Heart left ventricle (tissue), 16 donors: ENCODE measurements at places on chromosomes 16 and 17.

DNA sequence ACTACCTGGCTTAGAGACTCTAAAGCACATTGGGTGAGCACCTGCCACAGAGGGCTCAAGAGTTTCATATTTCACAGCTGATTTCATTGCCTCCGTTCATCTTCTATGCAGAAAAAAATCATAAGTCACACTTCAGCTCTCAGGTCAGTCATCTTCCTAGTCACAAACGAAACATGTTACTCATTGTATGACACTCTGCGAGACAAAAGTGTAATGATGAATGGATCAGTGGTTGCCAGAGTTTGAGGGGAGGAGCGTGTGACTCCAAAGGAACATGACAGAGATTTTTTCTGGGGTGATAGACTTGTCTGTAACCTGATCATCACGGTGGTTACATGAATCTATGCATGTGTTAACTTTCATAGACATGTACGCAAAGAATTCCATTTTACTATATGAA, 195.2 kb upstream of the CNTNAP4 start:
- DNase-seq, result no peak

DNA sequence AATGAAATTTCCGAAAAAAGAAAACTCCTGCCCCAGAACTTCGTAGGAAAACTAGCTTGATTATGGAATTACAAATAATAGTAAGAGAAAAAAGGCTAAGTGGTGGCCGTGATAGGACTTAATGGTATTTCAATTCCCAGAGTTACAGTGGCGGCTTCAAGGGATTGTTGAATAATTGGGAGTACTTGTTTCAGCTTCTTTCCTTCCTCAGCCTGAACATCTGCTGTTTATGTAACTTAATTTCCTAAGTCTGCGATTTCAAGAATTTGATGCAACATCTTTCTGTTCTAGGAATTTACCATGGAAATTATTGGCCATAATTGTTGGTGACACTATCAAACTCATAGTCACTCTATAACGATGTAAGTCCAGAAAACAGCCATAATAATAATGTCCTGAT, 684 bp upstream of the APPBP2 start:
- DNase-seq, result no peak

- no peak for DNase-seq
Measured at GRCh38 chr17:61461967-61462718, 9.9 kb downstream of the TBX4 start.

- no peak for DNase-seq
Measured at GRCh38 chr17:58351182-58351581, 819 bp downstream of the SUPT4H1 start.

- no peak for DNase-seq
Measured at GRCh38 chr17:28626818-28627217, 12.8 kb upstream of the RSKR start.
